ENCODE measurements at places on chromosomes 5 and 9.

DNA sequence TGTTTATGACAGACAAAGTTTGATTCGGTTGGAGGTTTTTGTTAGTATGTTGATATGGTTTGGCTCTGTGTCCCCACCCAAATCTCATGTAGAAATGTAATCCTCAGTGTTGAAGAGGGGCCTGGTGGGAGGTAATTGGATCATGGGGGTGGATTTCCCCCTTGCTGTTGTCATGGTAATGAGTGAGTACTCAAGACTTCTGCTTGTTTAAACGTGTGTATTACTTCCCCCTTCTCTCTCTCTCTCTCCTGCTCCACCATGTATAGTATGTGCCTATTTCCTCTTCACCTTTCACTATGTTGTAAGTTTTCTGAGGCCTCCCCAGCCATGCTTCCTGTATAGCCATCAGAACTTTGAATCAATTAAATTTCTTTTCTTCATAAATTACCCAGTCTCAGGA lies 415.1 kb downstream of the HCN1 start:
- no peak for DNase-seq

GRCh38 chr5:134649163-134649835 lies 714 bp downstream of the SEC24A start:
- peak; percentile 49 for DNase-seq

GRCh38 chr5:56569076-56569475 lies 246.3 kb upstream of the MAP3K1 start:
- DNase-seq: no peak

- peak; percentile 88 for DNase-seq
These were observed at the start of gene S1PR3 for GRCh38 chr9:88991066-88992034. S1PR3 (plus strand) TSS chr9:88991468; CDS start chr9:89001201, 9,733 bp downstream.

DNA sequence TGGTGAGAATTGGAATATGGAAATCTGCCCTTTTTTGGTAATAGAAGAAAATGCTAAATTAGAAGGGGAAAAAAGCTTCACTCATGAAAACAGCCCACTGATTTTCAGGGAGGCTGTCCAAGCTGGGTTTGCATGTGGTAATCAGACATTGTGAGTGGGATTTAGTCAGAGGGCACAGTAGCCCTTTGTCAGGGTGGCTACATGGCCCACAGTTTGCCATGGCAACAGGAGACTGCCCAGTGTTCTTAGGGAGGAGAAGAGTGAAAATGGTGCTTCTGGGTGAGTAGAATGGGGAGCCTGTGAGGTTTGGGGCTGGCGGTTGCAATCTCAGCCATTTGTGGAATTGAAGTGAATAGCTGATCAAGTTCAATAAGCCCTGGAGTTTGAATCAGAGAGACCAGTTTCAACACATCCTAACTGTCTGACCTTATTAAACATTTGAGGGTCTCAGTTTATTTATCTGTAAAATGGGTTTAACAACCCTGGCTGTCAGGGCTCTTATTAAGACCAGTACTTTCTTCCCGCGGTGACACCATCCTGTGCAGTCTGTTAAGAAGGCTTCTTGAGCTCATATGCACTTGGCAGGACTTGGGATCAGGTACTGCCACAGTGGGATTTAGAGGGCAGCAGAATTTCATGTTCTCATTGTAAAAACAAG lies 107.6 kb upstream of the TNC start:
- DNase-seq: no peak
